ENCODE measurements at places on chromosomes 6 and 20.

DNA sequence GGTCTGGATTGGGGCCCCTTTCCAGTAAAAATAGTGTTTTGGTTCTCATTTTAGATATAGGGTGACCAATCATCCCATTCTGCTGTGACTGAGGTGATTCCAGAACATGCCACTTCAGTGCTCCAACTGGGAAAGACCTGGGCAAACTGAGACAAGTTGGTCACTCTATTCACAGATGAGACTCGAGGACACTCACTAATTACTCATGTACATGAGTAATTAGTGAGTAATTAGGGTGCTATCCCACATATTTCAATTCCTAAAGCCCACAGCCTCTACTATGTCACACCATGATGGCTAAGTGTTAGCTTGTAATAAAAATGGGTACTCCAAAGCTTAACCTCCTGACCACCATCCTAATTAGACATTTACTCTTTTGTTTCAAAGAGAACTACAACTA is 86.0 kb downstream of the CBLN4 start:
- no peak for DNase-seq

GRCh38 chr6:162244031-162244430 is 483.5 kb downstream of the PRKN start:
- DNase-seq: no peak

DNA sequence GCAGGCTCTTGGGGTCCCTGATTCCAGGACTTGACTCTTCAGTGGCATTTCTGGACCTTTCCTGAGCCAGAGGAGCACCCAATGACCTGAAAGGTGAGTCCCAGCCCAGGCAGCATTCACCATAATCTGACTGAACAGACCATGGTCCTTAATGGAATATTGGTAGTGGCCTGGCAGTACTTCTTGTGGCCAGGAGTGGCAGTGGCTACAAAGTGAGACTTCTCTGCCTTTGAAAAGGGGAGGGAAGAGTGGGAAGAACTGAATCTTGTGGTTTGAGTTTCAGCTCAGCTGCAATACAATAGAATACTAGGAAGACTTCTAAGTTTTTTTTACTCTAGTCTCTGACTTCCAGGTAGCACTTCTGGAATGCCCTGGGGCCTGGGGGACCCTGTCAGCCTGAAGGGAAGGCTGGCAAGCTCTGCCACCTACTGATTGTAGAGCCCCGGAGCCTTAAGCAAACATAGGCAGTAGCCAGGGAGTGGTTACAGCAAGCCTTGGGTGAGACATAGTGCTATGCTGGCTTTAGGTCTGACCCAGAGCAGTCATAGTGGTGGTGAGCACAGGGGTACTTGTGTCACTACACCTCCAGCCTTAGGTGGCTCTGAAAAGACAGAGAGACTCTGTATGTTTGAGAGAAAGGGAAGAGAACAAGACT is 674.2 kb upstream of the MANEA start:
- no peak for DNase-seq

DNA sequence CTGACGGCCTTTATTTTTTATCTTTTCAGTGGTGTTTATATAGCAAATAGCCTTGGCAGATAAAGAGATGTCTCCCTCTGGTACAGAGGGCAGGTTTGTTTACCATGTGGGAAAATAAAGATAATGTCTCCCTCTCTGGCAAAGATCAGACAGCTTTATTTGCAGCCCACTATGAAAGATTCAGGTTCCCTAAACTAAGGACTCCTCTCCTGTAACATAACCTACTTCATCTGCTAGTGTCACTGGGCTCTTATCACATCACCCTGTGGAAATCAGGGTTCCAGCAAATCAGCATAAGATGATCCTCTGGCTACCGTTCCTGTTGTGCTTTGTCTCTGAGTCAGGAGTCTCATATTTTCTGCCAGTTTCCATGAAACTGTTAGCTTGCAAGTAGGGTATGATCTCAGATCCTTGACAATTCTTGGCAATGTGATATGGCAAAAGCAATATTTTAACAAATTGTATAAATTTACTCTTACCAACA is 3.1 kb downstream of the FBXL4 start:
- DNase-seq: no peak

- no peak for DNase-seq
These were observed 25.5 kb downstream of the MCUR1 start for GRCh38 chr6:13788820-13789219.

DNA sequence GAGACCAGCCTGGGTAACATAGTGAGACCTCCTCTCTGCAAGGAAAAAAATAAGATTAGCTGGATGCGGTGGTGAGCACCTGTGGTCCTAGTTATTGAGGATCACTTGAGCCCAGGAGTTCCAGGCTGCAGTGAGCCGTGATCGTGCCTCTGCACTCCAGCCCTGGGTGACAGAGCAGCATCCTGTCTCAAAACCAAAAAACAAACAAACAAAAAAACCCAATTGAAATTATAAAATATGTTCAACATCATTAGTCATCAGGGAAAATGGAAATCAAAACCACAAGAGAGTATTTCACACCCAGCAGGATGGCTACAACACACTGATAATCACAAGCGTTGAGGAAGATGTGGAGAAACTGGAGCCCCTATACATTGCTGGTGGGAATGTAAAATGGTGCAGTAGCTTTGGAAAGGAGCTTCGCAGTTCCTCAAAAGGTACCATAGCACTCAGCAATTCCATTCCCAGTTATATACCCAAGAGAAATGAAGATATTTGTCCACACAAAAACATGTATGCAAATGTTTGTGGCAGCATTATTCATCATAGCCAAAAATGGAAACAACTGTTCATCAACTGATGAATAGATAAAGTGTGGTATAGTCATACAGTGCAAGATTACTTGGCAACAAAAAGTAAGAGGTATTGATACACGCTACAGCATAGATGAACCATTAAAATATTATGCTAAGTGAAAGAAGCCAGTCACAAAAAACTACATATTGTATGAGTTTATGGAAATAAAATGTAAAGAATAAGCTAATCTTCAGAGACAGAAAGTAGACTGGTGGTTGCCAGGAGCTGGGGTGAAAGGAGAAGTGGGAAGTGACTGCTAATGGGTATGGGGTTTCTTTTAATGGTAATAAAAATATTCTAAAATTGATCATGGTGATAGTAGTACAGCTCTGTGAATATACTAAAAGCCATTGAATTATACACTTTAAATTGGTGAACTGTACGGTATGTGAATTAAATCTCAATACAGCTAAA is 38.7 kb upstream of the RIPOR2 start:
- DNase-seq: no peak

DNA sequence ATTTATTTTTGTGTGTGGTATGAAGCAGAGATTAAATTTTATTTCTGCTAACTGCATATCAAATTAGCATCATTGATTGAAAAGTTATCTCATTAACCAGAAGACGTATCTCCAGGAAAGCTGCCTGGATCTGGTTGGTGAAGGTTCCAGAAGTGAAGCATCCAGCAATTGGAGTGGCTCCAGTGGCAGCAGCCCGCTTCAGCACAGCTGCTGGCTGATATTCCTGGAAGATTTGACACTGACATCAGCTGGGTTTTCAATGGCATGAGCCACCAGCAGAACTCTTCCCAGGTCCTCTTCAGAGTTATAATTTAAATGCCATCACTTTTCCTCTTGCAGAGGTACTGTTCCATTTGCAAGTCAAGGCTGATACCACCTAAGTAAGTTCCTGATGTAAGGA is 363.5 kb downstream of the BCKDHB start:
- DNase-seq: no peak

GRCh38 chr6:53659458-53659857 is 6.1 kb downstream of the KLHL31 start:
- no peak for DNase-seq
